ENCODE measurements at places on chromosomes 13 and 19. TPM values are rescaled to one million over a fixed set of nuclear protein-coding genes. Genes with fewer than 3 reads are reported as not detected.

GRCh38 chr13:59301174-59301567 lies 862.6 kb downstream of the DIAPH3 start:
- DNase-seq = no peak

- no peak for DNase-seq
Observed at GRCh38 chr19:1166872-1167573, 7.0 kb downstream of the SBNO2 start.

GRCh38 chr19:23974941-23975340 lies 60.3 kb downstream of the ZNF726 start:
- DNase-seq = no peak

Gene CYP2F1
- polyA plus RNA-seq = not detected

Gene ZNF575
- 0.87 TPM for polyA plus RNA-seq

DNA sequence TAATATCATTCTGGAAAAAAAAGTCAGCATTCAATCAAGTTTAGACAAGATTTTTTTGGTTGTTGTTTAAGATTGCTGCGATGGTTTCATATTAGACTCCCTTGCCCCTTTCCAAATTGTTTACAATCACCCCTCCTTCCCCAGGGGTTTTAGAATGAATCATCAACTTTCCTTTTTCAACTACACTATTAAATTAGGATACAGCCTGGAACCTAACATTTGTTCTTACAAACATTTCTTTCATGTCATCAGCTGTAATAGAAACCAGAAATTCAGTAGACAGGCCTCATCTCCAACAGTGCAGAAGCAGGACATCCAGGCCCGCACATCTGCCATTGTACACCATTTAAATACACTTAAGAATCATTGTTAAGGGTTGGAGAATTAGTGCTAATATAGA lies 44.4 kb upstream of the WDFY2 start:
- DNase-seq = peak; percentile 67

Gene TNFSF11
- polyA plus RNA-seq = not detected

DNA sequence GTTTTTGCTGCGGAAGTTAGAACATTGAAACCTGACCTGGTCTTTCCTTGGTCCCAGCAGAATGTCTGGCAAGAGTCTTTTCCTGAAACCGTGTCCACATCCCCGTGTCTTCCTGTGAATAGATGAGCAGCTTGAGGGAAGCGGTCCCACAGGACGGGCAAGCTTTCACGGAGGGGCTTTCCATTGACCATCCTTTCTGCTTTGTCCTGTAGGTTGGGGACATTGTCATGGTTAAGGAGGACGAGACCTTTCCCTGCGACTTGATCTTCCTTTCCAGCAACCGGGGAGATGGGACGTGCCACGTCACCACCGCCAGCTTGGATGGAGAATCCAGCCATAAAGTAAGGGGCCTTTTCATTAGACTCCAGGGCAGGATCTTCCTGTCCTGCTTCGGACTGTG lies 126.0 kb downstream of the ATP11A start:
- no peak for DNase-seq

Gene WIZ
- 31.6 TPM for polyA plus RNA-seq

- no peak for DNase-seq
Observed at GRCh38 chr13:38981096-38981495, 9.5 kb downstream of the STOML3 start.

DNA sequence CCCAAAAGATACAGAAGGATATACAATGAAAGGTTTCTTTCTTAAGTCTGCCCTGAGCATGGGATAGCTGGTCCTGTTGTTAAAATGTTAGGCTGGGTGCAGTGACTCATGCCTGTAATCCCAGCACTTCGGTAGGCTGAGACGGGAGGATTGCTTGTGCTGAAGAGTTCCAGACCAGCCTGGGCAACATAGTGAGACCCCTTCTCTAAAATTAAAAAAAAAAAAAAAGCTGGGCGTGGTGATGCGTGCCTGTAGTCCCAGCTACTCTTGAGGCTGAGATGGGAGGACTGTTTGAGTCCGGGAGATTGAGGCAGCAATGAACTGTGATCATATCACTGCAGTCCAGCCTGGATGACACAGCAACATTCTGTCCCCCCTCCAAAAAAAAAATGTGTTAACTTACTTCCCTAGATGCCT lies 52.5 kb upstream of the SHKBP1 start:
- DNase-seq = no peak

DNA sequence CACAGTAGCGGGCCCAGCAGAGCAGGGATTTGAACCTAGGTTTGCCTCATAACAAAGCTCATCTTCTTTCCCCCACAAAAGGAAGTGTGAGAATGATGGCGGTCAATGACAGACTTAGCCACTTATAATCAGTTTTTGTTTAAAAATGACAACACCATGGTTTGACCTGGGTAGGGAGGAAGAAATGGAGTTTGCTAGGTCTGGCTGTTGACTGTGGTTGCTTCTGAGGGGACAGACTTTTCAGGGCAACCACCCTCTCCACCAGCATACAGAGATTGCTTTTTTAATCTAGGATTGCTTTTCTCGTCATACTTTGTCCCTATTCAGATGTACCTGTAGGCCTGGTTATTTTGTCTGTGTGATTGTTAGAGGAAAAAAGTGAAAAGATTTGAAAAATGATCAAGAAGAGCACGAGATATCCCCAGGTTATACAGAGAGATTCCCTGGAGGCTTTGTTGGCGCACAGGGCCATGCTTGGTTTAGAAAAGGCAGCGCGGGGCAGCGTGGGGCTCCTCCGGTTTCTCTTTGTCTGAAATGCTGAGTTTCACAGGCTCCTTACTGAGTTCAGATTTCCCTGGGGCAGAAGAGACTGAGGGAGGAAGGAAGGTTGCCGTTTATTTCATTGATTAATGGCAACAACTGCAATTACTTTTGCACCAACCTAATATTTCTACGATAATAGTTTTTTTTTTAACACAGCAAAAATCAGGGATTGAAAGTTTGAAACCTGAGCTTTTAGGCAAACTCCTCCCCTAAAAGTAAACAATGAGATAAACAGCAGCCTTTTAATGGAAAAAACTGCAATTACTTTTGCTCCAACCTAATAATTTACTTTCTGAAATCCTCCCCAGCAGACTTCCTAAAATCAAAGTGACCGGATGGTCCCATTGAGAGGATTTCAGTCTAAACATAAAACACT lies 97.0 kb upstream of the RNF113B start:
- DNase-seq = peak; percentile 40

GRCh38 chr13:43934273-43934672 lies 54.6 kb downstream of the LACC1 start:
- DNase-seq = peak; percentile 29

GRCh38 chr13:36028359-36029025 lies 102.7 kb downstream of the DCLK1 start:
- DNase-seq = no peak

Gene PDCD5
- polyA plus RNA-seq = 74.1 TPM

DNA sequence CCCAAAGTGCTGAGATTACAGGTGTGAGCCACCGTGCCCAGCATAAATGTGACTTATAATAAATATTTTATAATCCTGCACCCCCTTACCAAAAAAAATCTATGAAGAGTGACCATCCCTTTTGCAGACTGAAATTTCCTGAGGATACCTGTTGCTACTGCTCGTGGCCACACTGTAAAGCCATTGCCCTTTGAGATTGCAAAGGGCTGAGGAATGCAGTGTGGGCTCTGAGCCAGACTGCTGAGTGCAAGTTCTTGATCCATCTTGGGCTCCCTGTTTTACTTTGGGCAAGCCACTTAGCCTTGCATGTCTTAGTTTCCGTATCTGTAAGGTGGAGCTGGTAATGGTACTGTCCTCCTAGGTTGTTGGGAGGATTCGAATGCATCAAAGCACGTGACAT lies 23.4 kb downstream of the SIPA1L3 start:
- no peak for DNase-seq

Gene NKG7
- not detected for polyA plus RNA-seq

Gene PRTN3
- polyA plus RNA-seq = not detected

Gene KLK6
- polyA plus RNA-seq = not detected

DNA sequence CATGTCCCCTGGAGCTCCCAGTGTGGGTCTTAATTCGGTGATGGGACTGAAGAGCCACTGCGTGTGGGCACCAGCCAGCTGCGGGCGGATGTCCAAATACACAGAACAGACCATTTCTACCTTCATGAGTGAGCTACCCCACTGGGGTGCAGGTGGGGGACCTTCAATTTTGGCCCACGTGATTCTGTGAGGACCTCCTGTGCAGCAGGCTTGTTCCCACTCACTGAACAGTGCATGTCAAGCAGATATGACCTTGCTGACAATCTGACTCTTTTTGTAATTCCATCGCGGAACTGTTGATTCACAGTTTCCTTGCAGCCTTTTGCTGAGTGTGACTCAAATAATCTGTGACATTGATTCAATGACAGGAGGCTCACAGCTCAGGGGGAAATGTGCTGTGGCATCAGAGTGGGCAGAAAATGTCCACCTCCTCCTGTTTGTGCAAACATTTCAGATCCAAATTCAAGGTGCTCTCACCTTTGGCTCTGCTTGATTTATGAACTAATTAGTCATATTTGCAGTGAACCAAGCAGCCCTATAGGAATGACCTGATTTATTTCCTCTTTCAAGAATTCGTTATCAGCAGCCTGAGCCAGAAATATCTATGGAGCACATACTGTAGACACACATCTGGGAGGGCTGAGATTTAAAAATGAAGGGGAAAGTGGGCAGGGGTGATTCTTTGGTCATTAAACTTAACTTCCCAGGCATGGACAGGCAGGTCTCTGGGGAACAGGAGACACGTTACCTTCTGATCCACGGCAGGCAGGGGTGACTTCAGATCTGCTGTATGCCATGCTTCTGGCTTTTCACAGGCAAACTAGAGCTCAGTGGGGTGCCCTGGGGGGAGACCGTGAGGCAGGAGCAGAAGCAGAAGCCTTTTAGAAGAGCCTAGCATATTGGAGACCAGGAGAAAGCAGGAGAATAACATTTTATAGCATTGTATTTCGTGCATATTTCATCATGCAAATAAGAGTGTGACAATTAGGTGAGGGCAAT lies 170.0 kb upstream of the KL start:
- DNase-seq = no peak

GRCh38 chr19:17806945-17807344 lies 12.0 kb downstream of the B3GNT3 start:
- no peak for DNase-seq

Gene RAB3A
- polyA plus RNA-seq = 13.6 TPM

Gene HSPB6
- 188 TPM for polyA plus RNA-seq

GRCh38 chr19:34364830-34365462 lies at the start of gene GPI:
TSS of gene GPI (plus strand) at chr19:34365196. CDS start at chr19:34365267, 71 bp downstream.
- DNase-seq = peak; percentile 24

DNA sequence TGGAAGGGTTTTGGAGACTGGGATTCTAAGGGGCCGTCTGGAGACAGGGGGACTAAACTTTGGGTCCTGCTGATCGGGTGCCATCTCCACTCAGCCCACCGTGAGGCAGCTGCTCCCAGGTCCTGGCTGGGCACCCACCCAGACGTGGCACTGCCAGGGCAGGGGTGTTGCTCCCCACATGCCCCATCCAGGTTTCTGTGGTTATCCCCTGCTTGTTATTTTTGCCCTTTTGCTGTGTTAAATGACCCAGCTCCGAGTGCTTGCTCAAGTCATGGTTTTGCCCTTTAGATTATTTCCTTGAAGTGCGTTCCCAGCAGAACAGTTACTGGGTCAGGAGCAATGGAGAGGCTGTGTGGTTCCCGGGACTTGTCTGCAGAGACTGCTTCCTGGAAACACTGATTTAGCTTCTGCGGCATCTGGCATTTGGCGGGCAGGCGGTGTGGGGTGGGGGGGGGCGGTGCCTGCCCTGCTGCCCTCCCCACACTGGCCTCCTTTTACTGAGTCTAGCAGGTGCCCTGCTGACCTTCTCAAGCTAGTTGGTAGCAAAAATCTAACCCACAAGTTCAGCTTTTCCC lies 1.9 kb downstream of the RAB11B start:
- DNase-seq = no peak

GRCh38 chr19:19348266-19348665 lies 27.6 kb downstream of the MAU2 start:
- no peak for DNase-seq

DNA sequence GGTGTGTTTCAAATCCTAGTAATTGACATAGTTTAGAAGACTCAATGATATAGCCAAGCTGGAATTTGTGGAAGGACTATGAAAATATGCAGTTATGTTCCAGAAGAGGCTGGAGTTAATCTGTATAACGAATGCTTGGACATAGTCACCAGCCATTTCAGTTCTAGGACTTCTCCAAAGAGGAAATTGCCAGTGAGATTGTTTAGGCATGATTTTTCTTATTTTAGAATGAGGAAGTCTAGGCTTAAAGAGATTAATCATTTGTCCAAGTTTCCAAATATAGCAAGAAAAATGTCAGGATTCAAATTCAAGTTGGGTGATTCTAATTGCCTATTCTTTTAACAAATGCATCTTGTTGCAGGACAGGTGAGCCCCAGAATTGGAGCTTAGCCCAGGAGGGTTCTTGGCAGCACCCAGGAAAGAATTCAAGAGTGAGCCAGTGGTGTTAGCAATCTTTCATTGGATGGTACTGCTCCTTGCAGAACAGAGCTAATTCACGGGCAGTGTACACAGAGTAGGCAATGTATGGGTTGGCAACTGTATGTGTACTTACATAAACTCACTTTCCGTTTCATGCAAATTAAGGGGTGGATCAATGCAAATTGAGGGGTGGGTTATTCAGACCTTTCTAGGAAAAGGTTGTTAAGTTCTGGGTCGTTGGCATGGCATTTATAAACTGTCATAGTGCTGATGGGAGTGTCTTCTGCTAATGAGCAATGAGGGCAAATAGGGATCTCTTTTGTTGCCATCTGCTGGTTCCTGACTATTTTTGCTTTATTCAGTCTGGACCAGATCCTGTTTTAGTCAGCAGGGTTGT lies 763.1 kb upstream of the SLITRK1 start:
- DNase-seq = peak; percentile 71

DNA sequence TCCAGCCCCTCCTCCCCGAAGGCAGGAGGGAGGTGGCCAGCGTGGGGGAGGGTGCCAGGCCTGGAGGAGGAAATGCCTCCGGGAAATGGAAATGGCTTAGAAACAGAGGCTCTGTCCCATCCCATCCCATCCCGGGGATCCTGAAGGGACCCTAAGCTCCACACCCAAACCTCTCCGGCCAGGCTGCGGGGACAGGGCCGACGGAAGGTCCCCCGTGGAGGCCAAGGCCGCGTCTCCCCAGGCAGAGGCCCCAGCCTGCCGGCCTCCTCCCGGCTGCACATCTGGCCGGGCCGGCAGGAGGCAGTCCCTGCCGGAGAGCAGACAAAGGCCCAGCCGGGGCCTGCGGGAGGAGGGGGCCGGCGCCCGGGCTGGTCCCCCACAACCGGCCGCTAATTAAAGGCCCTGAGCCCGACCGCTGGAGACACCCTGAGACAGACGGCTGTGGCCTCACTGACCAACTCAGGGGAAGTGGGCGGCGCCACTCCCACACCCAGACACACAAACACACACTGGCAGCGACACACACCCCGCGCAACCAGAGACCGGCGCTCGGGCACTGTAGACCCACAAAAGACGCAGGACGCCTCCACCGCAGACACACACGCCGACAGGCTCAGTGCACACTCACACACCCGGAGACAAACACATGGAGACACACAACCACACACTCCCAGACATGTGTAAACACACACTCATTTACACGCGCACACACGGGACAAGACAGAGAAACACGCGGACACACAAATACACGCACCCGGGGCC lies 1.1 kb downstream of the ADAMTS10 start:
- DNase-seq = peak; percentile 60
